Urothelium cell line (cell line): ENCODE measurements at places on chromosomes 2 and 18.

- no peak for DNase-seq
Observed at GRCh38 chr2:200185628-200186000, 120.9 kb upstream of the SPATS2L start.

DNA sequence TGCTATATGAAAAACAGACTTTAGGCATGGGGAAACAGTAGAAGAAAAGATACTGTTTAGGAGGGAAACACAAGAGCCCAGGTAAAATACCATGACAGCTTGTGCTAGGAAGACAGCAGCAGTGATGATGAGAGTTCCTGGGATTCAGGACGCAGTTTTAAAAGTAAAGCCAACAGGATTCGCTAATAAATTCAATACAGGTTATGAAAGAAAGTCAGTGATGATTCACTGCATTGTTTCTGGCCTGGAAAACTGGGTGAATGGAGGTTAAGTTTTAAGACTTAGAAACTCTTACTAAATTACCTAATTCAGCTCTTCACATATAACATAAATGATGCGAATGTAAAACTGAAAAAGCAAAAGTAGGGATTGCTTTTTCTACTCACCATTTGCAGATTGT is 27.9 kb upstream of the RNU4ATAC start:
- DNase-seq, result no peak

GRCh38 chr2:17621781-17622180 is 81.3 kb downstream of the VSNL1 start:
- peak; percentile 65 for DNase-seq

DNA sequence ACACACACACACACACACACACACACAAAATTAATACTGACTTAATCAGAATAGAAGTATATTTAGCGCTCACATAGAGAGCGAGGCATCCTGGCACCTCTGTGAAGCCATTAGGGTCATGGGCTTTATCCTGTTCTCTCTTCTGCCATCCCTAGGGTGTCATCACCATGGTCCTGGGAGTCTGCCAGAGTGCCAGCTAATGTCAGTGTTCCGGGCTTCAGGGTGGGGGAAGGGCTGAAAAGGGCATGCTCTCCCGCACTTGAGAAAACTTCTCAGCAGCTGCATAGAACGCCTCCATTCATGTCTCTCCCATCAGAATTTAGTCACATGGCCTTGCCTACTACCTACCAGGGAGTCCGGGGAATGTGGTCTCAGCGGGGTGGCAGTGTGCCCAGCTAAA is 19.7 kb upstream of the DYNC2LI1 start:
- no peak for DNase-seq

DNA sequence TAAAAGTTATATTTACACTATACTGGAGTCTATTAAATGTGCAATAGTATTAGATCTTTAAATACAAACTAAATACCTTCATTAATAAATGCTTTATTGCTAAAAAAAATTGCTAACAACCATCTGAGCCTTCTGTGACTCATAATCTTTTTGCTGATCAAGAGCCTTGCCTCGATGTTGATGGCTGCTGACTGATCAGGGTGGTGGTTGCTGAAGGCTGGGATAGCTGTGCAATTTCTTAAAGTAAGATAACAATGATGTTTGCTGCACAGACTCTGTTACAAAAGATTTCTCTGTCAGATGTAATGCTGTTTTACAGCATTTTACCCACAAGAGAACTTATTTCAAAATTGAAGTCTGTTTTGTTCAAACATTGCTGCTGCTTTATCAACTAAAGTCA is 421.4 kb upstream of the CYRIA start:
- DNase-seq, result no peak
